ENCODE measurements at places on chromosomes 7 and 10. TPM values are rescaled to one million over a fixed set of nuclear protein-coding genes. Genes with fewer than 3 reads are reported as not detected.

The DRGX gene
- not detected for total RNA-seq

The EBF3 gene
- total RNA-seq, result 0.19 TPM

The ITGB8 gene
- total RNA-seq, result 1.0 TPM

The SEMA3A gene
- 8.9 TPM for total RNA-seq
